ENCODE measurements at places on chromosomes 6 and 20. TPM values are rescaled to one million over a fixed set of nuclear protein-coding genes. Genes with fewer than 3 reads are reported as not detected.
A peak's percentile ranks its signal among the peaks of the same experiment; 100 is the strongest.

- peak; percentile 45 for DNase-seq
These were observed 913 bp downstream of the BTN2A2 start for GRCh38 chr6:26383624-26384417.

DNA sequence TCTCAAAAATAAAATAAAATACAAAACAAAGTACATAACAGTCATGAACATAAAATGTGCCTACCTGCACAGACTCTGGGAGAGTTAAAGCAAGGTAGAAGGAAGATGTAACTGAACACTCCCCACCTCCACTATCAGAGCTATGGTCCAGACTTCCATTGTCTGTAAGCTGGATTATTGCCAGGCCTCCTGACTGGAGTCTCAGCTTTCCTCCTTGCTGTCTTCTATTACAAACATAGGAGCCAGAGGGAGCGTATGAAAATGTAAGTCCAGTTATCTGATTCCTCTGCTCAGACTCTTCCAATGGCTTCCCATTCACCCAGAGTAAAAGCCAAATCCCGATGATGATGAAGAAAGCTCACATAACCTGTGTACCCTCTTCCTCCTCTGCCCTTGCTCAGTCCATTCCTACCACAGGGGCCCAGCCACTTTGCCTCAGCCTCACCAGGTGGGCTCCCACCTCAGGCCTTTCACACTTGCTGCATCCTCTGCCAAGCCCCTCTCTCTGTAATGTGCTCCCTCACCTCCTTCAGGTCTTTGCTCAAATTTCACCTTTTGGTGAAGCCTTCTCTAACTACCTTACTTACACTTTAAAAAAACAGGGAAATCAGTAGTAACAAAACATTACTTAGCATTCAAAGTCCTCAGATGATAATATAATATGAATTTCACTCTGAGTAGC is 194.1 kb downstream of the RIMS1 start:
- no peak for DNase-seq

OTOR gene
- total RNA-seq = not detected

BCAS4 gene
- 11.5 TPM for total RNA-seq

- DNase-seq = no peak
These were observed 10.9 kb upstream of the PGC start for GRCh38 chr6:41757931-41758640.

DNA sequence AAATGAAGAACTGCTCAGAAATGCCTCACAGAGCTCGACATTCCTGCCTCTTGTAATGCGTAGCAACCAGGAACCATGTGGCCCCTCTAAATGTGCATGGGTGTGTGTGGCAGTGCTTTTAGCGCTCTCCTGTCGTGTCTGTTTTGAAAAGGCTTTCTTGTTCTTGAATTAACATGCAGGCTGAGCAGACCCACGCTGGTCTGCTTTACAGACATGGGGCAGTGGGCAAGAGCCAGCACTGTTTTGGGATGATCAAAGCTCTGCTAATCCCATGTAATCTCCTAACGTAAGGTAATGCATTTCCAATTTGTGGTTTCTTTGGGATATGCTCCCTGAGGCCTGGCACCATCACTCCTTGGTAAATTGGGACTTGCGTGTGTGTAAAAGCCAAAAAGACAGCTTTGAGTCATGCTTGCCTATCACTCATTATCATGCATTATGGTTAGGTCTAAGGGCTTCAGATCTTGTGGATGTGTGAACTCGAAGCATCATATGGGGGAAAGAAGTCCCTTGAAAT is 11.8 kb downstream of the RIPOR2 start:
- DNase-seq = no peak

Data from foreskin keratinocyte (primary cell).